ENCODE measurements at places on chromosomes 3 and 15.

- no peak for DNase-seq
These were observed 22.4 kb downstream of the GJD2 start for GRCh38 chr15:34732430-34732829.

GRCh38 chr15:72978223-72978622 is 74.0 kb upstream of the NEO1 start:
- no peak for DNase-seq

GRCh38 chr15:74240002-74240568 is 4.0 kb downstream of the CCDC33 start:
- DNase-seq: no peak

- no peak for DNase-seq
These were observed 8.7 kb downstream of the ZDHHC19 start for GRCh38 chr3:196202516-196202970.

- DNase-seq: no peak
These were observed 2.1 kb downstream of the ALDH1A3 start for GRCh38 chr15:100881573-100882336.

DNA sequence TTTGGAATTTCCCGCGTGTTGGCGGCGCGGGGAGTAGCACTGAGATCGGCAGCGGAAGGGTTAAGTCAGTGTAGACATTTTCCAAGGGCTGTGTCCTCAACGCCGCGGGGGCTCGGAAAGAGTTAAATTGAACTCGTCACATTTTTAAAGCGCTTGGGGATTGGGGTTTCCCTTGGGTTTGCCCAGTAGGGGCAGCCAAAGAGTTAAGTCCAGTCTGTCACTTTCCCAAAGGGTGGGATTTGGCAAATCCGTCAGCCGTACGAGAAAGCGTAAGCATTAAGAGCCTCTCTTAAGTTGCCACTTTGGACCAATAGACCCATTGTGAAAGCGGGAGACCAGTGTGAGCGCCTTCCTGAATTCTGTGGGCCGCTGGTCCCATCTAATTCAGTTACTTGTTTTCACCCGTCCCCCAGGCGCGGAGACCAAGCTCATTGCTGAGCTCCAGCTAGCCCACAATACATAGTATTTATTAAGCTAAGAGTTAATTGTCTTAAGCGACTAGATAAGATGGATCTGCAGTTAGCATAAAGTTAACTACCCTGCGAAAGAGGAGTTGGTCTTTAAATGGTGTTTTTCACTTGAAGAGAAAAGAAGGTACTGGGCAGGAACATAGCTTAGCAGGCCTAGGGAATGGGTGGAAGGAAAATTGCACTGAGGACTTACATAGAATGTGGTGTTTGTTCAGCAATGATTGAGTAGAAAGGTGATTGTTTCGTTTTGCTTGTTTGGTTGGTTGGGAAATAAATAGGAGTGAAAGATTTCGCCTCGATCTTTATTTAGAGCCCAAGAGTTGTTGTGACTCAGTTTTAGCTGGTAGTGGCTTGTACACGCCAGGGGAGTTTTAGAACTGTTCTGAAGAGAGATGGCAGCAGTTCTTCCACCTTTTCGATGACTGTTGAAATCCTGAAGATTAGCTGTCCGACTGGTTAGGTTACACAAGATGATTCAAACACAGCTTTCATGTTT is 932 bp downstream of the ARL8B start:
- DNase-seq: peak; percentile 13

GRCh38 chr3:185115371-185115770 is 37.5 kb downstream of the C3orf70 start:
- DNase-seq: no peak

DNA sequence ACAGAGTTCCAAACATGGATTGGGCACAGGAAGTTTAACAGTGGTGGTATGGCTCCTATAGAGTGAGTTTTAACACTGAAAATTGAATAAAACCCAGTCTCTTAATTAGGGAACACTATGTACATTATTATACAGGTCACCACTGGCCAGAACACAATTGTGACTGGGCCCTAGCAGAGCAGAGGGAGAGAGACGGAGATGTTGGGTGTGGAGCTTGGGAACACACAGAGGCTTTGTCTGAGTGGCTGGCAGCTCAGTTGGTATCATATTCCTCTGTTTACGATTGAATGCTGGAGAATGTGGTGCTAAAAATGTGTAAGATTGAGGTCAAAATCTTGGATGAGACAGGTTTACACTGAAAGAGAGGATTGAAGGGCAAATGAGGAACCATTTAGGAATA is 6.8 kb upstream of the MOBP start:
- no peak for DNase-seq

GRCh38 chr15:29570948-29571791 is 251.1 kb downstream of the TJP1 start:
- no peak for DNase-seq

- DNase-seq: peak; percentile 65
These were observed 4.4 kb upstream of the CXCR6 start for GRCh38 chr3:45938864-45939263.

GRCh38 chr3:115562636-115563267 is 60.6 kb upstream of the GAP43 start:
- DNase-seq: no peak

DNA sequence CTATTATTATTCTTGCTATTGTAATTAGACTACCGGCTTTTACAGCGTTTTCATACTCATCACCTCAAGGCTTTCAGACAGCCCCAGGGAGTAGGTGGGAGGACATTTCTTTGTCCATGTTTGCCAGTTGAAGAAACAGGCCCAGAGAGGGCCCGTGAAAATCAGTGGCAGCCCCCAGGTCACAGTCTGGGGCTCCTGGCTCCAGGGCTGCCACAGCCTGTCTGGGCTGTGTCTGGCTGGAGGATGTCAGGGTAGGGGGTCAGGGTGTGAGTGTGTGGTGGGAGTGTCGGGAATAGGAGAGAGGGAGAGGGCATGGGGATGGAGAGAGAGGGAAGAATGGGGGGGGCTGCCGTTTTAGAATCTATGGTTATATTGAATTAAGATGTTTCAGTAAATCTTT is 118.2 kb upstream of the TLE3 start:
- no peak for DNase-seq

DNA sequence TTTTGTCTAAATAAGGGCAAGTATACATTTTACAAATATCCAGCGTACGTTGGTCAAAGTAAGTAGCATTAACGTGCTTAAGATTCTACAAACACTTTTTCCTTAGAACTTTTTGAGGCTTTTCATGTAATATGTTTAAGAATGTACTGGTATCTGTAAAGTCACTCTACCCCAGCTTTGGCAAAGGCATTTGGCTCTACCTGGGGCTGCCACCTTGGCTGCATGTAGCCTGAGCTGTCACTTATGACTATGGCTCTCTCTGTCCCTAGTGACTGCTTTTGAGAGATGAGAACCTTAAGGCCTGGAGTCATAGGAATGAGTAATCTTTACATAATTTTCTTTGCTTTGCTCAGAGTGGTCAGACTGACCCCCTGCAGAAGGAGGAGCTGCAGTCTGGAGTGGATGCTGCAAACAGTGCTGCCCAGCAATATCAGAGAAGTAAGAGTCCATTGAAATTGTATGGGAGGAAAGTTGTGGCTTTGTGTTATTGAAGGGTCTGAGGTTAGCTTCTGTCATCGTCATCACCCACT is 61.2 kb downstream of the IQGAP1 start:
- DNase-seq: no peak

DNA sequence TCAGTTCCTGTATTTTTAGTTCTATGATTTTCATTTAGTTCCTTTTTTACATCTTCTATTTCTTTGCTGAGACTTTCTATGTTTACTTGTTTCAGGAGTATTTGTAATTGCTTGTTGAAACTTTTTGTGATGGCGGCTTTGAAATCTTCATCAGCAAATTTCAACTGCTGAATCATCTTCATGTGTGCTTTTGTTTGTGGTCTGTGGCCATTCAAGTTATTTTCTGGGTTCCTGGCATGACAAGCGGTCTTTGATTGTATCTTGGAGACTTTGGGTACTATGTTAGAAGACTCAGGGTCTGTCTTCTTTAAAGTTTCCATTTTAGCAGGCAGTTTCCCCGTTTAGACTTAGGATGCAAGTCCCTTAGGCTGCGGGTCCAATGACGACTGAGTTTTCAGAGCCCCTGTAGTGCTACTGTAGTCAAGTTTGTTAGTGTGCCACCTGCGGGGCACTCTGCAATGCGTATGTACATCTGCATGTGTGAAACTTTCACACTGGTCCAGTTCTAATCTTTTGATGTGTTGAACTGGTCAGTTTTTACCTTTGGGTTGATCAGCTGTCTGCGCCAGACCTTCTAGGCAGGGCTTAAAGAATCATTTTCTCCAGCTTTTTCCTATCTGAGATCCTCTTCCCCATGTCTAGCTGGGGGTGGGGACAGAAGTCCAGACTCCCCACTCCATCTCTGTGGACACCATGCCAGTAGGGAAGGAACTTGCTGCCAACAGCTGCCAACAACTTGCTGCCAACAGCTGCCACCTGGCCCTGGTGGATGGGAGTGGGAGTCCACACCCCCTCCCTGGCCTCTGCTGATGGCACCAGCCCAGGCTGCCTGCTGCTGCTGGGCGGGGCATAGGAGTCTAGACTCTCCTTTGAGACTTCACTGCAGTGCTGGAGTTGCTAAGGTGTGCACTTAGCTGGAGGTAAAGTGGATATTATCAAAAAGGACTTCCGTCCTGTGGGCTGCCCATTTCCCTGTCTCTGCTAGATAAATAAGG is 190.9 kb downstream of the TJP1 start:
- DNase-seq: no peak

DNA sequence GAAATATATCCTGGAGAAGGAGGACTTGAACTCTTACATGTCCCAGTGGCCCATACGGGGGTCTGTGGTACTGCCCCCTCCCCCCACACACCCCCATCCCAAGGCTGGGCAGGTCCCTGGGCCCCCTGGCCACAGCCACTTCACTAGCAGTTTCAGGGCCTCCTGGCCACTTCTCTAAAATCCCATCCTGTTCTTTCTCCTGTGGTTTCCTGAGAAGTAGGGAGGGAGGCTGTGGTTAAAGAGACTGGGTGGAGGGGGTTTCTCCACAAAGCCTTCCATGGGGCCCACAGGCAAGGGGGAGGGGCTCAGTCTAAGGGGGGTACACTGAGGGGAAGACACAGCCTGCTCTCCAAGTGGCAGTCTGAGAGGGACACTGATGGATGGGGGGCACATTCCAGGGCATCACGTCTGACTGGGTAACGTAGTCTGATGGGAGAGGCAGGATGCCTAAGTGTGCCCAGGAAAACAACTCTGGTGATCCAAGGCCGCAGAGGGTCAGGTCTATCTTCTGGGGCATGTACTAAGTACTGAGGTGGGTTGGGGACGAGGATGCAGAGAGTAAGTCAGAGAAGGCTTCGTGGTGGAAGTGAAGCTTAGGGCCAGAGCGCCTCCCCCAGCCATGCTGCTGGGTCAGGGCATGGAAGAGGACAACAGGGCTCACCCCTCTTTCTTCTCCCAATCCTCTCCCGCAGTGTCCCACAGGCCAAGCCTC is 48.0 kb upstream of the C15orf39 start:
- no peak for DNase-seq

GRCh38 chr15:63668601-63669000 is 71.4 kb downstream of the FBXL22 start:
- no peak for DNase-seq

- DNase-seq: no peak
These were observed 706.3 kb downstream of the PDCD6IP start for GRCh38 chr3:34504775-34505174.

DNA sequence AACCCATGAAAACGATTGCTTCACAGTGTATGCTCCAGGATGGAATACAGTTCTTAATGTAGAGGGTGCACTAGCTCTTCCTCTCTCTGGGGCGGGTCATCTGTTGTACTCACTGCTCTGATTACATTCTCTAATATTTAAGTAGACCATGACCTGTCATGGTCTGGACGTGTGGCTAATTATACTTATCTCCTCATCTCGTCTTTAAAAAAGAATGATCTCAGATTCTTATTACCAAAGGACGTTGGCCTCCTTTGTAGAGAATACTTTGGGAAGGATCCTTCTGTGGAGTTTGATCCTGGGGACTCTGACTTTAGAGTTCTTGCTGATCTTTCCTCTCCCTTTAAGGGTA is 48.4 kb upstream of the TRAK1 start:
- DNase-seq: no peak

DNA sequence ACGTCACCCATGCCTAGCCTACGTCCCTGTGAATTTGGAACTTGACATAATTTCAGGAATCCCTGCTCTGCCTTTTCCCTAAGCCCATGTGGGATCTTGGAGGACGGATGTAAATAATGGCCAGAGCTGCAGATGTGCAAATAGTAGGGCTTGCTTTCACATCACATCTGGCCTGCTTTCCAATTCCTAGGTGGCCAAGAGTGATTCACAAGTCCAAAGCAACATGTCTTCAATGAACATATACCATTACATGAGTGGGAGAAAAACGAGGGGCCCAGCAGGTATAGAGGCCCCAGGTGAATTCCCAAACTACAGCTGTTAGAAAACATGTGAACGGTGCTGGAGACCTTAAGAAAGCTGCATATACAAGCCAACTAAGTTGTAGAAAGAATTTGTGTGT is 214.6 kb downstream of the MAGI1 start:
- no peak for DNase-seq

DNA sequence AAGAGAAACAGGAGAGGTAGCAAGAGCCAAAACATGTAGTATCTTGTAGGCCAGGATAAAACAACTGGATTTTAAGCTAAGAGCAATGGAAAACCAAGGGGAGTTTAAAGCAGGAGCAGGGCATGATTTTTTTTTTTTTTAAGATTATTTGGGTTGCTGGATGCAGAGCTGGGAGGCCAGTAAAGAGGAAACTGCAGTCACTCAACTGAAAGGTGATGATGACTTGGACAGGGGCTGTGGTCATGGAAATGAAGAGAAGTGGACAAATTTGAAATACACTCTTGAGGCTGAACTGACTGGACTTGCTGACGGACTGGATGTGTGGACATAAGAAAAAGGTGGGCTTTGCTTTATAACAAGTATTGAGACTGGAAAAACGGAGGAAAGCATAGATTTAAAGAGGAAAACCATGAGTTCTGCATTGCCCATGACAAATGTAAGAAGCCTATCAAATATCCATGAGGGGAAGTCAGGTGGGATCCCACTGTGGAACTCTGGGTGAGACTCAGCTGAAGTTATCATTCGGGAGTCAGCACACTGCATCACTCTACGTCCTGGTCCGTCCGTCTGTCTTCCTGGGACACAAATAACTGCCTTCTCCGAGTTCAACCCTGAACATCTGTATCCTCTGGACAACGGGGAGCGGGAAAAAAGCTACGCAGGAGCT is 688 bp downstream of the XPC start:
- DNase-seq: no peak

DNA sequence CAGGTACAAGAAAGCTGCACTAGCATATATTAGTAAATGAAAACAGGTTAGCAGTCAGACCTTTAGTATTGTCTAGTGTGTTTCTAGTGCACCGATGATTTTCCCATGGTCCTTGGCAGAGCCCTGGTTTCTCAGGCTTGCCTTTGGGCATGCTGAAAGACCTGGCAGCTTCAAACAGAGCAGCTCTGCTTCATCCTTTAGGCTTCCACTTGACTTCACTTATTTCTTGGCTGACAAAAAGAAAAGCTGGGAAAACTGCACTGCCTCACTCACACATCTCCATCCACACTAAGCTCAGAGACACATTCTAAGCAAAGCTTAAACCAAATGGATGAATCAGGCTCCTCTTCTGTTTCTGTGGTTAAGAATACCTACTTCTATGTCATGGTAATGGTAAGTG is 374.8 kb upstream of the PDZRN3 start:
- DNase-seq: no peak

GRCh38 chr15:64842986-64843561 is 1.4 kb downstream of the PLEKHO2 start:
- DNase-seq: no peak
